Heart right ventricle (tissue), 16 donors: ENCODE measurements at places on chromosomes 5 and 9. TPM values are rescaled to one million over a fixed set of nuclear protein-coding genes. Genes with fewer than 3 reads are reported as not detected.

DNA sequence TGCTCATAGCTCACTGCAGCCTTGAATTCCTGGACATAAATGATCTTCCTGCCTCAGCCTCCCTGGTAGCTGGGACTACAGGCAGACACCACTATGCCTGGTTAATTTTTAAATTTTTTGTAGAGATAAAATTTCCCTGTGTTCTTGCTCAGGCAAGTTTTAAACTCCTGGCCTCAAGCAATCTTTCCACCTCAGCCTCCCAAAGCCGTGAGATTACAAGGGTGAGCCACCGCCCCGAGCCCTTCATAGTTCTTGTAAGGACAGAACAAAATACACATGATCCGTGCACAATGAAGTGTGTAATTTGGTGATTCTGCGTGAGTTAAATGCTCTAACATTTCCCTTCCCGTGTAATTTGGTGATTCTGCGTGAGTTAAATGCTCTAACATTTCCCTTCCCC lies 27.7 kb upstream of the MYO10 start:
- no peaks in the 10 kb centered on the region for H3K36me3 ChIP-seq
- no peak overlapping the region for H3K4me3 ChIP-seq
- no peak for DNase-seq
- H3K27me3 ChIP-seq = no peaks in the 10 kb centered on the region

GRCh38 chr5:156378159-156378558 lies 51.2 kb downstream of the SGCD start:
- no peak overlapping the region for H3K27ac ChIP-seq
- no peak overlapping the region for H3K4me3 ChIP-seq
- peaks cover 10% of the 10 kb centered on the region for H3K4me1 ChIP-seq
- no peaks in the 10 kb centered on the region for H3K27me3 ChIP-seq

The WASHC1 gene
- total RNA-seq = 7.4 TPM

- peaks cover 41% of the 10 kb centered on the region for H3K4me1 ChIP-seq
- peak; percentile 82 for DNase-seq
- H3K4me3 ChIP-seq = peak overlapping the region; percentile 19
- no peaks in the 10 kb centered on the region for H3K27me3 ChIP-seq
- H3K36me3 ChIP-seq = no peaks in the 10 kb centered on the region
Measured at GRCh38 chr5:134506054-134507039, 19.1 kb upstream of the JADE2 start.

The CERCAM gene
- 7.2 TPM for total RNA-seq
